ENCODE measurements at places on chromosomes 5 and 9.

GRCh38 chr5:96292582-96293247, 140.3 kb downstream of the PCSK1 start:
- no peak for DNase-seq

- no peak for DNase-seq
Measured at GRCh38 chr9:119020284-119020683, 349.0 kb downstream of the BRINP1 start.

DNA sequence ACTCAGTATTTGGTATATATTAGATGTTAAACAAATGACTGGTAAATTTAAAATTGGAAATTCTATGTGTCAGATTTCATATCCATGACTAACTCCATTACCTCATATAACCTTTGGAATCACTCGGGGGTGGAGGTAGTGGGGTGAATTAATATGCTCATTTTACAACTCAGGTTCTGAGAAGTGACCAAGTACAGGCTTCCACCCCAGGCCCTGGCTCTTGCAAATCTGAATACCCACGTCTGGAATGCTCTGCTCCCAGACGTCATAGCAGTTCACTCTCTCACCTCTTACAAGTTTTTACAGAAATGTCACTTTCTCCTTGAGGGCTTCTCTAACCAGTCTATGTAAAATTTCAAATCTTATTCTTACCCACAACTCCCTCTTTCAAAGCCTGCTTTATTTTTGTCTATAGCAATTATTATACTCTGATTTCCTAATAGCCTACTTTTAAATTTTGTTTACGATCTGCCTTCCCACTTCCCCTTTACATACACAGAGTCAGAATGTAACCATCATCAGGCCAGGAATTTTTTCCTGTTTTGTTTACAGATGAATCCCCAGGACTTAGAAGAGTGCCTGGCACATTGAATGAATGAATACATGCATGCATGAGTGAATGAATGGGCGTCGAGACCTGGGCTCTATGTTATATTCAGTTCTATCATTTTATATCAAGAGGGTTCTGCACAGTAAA, 134.1 kb upstream of the IFNE start:
- peak; percentile 97 for DNase-seq

DNA sequence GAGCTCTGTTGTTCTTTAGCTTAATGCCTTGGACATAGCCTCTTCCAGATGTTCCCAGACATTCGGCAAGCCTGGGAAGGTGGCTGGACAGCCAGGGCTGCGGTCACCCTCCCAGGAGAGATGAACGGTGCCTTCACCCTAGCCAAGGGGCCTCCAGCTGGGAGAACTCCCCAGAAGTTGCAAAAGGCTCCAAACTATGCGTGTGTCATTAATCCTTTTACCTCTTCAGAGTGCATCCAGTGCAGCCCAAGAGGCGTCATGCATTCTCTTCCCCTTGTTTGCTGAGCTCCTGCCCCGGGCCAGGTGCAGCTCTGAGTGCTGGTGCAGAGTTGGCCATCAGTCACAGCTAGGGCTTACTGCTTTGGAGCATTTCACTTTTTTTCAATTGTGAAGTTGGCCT, 22.8 kb downstream of the HMCN2 start:
- no peak for DNase-seq

DNA sequence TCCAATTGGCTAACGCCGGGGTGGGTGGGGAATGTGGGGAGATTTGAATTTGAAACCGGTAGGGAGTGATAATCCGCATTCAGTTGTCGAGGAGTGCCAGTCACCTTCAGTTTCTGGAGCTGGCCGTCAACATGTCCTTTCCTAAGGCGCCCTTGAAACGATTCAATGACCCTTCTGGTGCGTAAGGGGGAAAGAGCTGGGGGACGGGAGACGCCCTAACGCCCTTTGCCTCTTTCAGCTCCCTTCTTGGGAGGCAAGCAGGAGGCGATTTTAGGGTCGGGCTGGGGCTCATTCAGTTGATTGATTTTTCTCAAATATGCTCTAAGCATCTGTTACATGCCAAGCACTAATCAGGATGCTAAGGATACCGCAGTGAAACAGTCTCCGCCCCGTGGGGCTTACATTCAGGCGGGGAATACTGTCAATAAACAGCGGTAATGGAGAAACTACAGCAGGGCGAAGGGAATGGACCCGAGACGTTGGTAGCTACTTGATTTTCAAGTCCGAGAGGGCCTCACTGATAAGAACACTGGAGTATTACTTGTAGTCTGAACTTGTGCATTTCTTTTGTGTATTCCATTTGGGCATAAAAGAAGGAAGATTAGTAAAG, at the start of gene HMMR:
Gene HMMR (plus strand): TSS at position 71 of the 610 bp plus-strand sequence. CDS start 61 bp downstream, at position 132.
- DNase-seq: peak; percentile 41

GRCh38 chr5:21685522-21685921, 1167.6 kb downstream of the CDH12 start:
- DNase-seq: peak; percentile 32

- DNase-seq: no peak
Measured at GRCh38 chr9:36174271-36174670, 5.1 kb downstream of the CCIN start.

GRCh38 chr5:39500551-39501175, 75.9 kb upstream of the DAB2 start:
- peak; percentile 47 for DNase-seq

GRCh38 chr5:95519681-95520080, 35.1 kb downstream of the SKIC3 start:
- DNase-seq: no peak

DNA sequence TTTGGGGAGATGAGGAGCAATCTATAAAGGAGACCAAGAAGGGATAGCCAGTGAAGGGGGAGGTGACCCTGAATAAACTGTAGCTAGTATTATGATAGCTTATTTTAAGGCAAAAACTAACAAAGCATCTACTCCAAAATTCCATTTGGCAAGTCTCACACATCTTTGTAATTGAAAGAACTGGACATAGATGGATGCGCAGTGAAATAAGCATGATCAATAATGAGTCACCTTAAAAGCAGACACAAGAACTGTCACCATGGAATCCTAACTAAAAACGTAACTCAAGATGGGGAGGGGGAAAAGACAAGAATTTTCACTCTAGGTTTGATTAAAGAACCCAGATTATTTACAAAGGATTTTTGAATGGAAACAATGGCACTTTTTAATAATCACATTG, 164.5 kb downstream of the MED27 start:
- peak; percentile 30 for DNase-seq

DNA sequence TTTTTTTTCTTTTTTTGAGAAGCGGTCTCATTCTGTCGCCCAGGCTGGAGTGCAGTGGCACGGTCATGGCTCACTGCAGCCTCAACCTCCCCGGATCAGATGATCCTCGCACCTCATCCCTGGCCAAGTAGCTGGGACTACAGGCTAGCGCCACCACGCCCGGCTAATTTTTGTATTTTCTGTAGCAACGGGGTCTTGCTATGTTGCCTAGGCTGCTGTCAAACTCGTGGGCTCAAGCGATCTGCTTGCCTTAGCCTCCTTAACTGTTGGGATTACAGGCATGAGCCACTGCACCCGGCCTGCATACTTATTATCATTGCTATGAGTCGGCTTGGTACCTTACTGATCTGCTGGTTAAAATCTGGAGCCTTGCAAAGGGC, 790 bp upstream of the IARS1 start:
- peak; percentile 36 for DNase-seq

- DNase-seq: peak; percentile 66
Measured at GRCh38 chr5:150656191-150657132, 4.6 kb upstream of the MYOZ3 start.

- no peak for DNase-seq
Measured at GRCh38 chr9:130244548-130245165, 20.9 kb upstream of the HMCN2 start.

DNA sequence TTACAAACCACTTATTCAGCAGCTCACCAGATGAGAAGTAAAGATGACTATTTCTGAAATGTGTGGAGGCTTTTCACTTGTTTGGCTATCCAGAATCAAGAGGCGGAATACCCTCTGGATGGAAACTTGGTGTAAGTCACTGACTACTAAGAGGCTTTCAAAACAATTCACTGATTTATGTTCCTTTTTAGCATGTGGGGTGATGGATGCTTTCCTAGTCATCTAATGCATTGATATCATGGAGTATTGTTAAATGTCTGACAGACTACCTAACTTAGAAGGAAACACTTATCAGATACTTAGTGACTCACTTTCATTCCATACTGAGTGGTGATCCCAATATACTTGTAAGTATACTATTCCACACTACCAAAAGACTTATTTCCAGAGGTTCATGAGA, 141.4 kb downstream of the PLK2 start:
- peak; percentile 11 for DNase-seq

- DNase-seq: peak; percentile 99
Measured at GRCh38 chr5:146027751-146028150, 77.6 kb downstream of the PLAC8L1 start.

DNA sequence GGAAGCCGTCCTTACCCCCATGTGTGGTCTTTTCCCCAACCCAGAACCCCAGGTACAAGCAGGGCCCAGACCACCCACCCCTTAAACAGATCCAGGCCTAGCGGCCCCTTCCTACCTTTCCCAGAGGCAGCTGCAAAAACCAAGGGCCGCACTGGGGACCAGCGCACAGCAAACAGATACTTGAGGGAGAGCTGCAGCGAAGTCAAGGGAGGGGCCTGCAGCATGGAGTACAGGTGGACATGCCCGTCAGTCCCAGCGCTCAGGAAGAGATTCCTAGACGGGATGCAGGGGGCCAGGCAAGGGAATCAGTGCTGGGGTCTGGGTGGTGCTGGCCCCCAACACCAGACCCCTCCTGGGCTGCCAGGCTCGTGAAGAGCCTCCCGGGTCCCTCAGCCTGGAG, 22.5 kb downstream of the DYNC2I2 start:
- DNase-seq: no peak

GRCh38 chr5:15831408-15831807, 331.4 kb downstream of the FBXL7 start:
- DNase-seq: no peak

DNA sequence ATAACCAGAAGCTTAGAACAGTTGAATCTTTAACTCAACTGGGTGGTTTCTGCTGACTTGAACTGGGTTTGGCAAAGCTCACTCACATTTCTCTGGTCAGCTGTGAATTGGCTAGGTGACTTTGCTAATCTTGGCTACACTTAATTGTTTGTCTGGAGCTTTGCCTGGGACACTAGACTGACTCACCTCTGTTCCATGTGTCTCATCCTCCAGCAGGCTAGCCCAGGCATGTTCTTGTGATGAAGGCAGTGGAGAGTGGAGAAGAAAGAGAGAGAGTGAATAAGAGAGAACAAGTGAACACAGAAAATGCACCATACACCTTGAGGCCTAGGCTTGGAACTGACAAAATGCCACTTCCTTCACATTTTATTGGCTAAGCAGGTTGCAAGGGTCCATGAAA, 32.6 kb downstream of the SPATA31D1 start:
- peak; percentile 99 for DNase-seq

GRCh38 chr9:21336457-21336856, 1.3 kb upstream of the KLHL9 start:
- DNase-seq: no peak

- DNase-seq: peak; percentile 97
Measured at GRCh38 chr9:124659099-124659659, 111.9 kb downstream of the NR6A1 start.

DNA sequence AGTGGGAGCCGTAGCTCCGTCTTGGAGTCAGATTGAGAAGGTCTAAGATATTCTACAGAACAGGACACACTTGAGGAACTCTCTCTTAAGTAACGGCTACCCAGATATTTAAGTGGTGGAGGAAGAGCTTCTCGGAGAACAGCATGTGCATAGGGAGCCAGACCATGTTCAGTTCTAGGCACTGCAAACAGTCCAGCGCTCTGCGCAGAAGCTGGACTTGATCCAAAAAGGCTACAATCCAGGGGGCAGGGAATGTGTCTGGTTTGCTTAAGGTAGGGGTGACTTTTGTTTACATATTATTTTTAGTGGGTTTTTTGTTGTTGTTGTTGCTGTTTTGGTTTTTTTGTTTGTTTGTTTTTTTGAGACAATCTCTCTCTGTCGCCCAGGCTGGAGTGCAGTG, 16.8 kb upstream of the CCL28 start:
- DNase-seq: no peak

DNA sequence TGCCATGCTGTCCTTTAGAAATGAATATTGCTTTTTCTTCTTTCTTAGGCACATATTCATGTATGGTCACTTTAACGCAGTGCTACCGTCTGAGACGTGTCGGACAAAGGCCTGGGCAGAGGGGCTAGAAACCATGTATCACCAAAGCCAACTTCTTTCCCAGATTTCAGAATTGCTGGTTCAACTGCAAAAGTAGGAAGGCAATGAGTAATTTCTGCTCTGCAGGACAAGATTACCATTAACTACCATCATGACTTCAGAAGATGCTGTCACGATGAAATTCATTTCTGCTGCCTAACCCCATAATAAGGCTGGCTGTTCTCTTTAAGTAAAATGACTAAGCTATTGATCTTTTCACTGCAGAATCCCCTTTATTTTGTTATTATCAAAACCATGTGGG, 306.7 kb downstream of the PDE4D start:
- DNase-seq: no peak

- DNase-seq: peak; percentile 47
Measured at GRCh38 chr5:44536650-44537260, 147.5 kb upstream of the FGF10 start.

DNA sequence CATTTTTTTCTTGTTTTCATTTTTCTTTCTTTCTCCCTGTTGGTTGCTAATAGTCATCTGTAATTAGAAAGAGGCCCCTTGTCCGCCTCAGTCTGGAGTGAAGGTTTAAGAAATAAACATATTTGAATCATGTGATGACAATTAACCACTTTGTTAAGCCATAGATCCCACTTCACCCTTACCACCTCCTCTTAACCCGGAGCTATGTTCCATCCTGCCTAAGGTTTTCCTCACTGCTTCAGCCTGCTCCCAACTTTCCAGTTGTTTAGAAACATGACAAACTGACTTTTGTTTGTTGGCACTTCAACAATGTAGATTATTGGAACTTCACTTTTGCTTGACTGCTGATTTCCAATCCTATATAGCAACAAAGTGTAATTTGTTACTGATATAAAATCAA, 37.4 kb upstream of the SSBP2 start:
- DNase-seq: no peak

DNA sequence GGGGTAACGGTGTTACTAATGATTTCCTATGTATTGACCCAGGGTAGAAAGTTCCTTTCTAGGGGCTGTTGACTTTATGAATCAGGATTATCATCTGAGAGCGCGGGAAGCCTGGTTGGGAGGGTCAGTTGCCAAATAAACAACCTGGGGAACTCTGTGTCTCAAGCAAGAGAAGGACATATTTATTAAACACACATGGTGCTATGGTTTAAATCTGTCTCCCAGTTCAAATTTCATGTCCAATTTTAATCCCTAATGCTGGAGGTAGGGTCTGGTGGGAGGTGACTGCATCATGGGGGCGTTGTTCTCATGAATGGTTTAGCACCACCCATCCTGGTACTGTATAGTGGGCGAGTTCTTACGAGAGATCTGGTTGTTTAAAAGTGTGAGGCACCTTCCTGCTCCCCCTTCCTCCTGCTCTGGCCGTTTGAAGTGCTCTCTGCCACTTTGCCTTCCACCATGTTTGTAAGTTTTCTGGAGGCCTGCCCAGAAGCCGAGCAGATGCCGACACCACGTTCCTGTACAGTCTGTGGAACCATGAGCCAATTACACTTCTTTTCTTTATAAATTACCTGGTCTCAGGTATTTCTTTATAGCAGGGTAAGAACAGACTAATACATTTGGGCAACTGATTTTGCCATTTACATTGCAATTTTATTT, 19.7 kb upstream of the GAS1 start:
- DNase-seq: no peak

- no peak for DNase-seq
Measured at GRCh38 chr5:1366514-1366913, 21.6 kb upstream of the CLPTM1L start.
